ENCODE measurements at places on chromosomes 4 and X.

DNA sequence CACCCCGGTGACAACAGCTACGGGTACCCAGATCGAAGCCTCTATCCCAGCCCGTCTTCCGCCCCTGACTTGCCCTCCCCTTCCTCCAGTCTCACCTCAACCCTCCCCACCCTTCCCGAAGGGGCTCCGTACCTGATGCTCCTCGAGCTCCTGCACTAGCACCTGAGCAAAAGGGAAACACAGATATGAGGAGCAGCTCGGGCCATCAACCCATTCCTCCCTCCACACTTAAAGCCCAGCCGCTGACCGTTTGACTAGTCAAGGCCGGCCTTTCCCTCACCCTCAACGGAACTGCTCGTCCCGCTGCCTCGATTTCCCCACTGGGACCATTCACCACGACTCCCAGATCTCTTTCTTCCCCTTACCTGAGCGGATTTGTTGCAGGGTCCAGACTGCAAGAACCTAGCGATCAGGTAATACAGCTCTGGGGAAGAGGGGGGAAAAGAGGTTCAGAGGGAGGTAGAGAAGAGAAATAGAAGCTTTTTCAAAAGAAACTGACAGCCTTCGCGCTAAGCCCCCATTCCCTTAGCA is 731 bp downstream of the BRWD3 start:
- DNase-seq: peak; percentile 12

DNA sequence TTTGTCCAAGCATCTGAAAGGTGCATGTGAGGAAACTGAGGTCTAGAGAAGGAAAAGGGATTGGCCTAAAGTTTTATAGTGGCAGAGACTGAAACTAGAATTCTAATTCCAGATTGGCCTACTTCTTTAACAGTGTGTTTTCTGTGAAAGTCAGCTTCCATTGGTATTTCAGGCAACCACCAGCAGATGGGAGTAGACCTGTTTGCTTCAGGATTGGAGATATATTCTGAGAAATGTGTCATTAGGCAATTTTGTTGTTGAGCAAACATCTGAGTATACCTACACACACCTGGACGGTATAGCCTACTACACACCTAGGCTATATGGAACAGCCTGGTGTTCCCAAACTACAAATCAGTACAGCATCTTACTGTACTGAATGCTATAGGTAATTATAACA is 207.3 kb upstream of the RADX start:
- DNase-seq: no peak

GRCh38 chr4:163048447-163048846 is 118.2 kb downstream of the NAF1 start:
- DNase-seq: peak; percentile 25

- DNase-seq: peak; percentile 65
Measured at GRCh38 chr4:173182403-173182802, 13.8 kb downstream of the GALNT7 start.

- DNase-seq: no peak
Measured at GRCh38 chrX:10884246-10884645, 226.9 kb upstream of the HCCS start.

- DNase-seq: no peak
Measured at GRCh38 chr4:104795264-104795939, 300.7 kb upstream of the CXXC4 start.

GRCh38 chr4:46984781-46985180 is 8.6 kb downstream of the GABRA4 start:
- no peak for DNase-seq

Measured in cardiac muscle cell (in vitro differentiated cells and primary cell).